ENCODE measurements at places on chromosomes 7 and 10.

DNA sequence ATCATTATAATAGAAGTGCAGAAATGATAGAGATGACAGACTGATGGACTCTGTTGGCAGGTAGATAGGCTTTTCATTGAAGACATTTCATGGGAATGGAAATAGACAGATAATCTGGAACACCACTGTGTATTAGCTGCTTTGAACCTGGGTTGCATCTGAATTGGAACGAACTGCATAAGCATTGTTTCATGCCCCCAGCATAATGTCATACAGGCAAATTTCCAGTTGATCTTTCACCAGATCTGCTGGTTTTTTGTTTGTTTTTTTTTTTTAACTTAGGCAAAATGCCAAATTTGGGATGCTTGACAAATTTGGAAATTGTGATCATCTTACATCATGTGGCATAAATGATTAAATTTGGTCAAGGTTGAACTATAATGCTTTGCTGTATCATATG is 172.1 kb upstream of the AOAH start:
- DNase-seq: no peak

GRCh38 chr10:101135141-101136006 is 4.3 kb downstream of the TLX1 start:
- DNase-seq: no peak

DNA sequence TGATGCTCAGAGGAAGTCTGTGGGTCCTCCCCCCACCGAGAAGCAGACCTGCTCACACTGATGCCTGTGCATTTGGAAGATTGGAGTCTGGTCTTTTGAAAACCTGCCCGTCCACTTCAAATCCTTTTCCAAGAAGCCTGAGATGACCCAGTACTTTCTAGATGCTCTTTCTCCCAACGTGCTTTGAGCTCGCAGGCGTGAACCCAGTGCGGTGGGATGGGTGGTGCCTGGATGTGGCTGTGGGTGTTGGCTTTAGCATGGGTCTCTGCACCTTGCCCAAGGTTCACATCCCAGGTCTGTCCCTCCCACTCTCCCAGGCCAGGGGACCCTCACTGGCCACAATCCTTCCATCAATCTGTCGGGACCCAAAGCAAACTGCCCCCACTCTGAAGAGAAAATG is 170.2 kb downstream of the ADARB2 start:
- no peak for DNase-seq

GRCh38 chr10:13945390-13946208 is 358.8 kb downstream of the PRPF18 start:
- no peak for DNase-seq

- DNase-seq: no peak
Observed at GRCh38 chr7:88668591-88668990, 90.9 kb upstream of the ZNF804B start.

DNA sequence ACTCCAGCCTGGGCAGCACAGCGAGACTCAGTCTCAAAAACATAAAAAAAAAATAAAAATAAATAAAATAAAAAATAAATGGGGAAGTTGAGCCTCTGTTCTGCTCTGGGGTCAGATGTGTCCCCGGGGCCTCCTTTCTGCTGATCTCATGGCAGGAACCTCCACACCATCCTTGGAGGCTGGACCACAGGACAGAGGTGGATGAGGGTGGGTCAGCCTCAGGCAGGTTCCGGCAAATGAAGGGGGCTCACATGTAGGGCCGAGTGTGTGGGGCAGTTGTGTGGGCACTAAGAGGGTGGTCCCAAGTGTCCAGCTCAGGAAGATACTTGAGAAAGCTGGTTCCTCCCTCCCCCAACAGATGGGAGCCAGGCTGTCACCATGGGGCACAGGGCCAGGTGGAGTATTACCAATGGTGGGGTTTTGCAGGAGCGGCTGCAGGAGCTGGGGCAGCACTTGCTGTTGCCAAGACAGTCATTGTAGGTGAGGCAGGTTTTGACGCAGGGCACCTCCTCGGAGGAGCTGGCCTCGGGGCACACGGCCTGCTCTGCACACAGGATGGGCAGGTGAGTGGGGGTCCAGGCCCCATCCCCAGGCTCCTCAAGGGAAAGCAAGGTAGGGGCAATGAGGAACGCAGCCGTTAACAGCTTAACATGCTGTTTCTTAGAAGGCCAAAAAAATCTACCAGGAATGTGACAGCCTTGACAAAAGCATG is 13.9 kb upstream of the TBRG4 start:
- no peak for DNase-seq

- no peak for DNase-seq
Observed at GRCh38 chr7:49425277-49425818, 348.1 kb upstream of the VWC2 start.

DNA sequence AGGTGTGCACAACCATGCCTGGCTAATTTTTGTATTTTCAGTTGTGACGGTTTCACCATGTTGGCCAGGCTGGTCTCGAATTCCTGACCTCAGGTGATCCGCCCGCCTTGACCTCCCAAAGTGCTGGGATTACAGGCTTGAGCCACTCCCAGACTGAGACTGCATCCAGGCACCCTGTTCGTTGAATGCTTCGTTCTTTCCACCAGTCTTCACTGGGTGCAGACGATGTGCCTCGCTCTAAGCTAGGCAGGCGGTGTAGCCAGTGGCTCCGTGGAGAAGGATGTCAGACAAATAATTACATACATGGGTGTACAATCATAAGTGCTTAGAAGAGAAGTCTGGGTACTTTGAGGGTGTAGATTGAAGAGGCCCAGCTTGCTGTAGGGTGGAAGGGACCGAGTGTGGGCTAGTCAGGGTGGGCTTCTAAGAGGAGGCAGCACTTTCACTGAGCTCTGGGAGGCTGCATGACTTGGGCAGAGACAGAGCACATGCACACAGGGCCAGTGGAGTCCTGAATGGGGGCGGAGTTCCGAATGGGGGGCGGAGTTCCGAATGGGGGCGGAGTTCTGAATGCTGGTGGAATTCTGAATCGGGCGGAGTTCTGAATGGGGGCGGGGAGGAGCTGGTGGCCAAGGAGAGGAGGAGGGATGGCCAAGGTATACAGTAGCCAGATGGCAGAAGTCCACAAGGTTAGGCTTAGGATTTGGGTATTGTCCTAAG is 74.3 kb downstream of the COL26A1 start:
- DNase-seq: no peak

DNA sequence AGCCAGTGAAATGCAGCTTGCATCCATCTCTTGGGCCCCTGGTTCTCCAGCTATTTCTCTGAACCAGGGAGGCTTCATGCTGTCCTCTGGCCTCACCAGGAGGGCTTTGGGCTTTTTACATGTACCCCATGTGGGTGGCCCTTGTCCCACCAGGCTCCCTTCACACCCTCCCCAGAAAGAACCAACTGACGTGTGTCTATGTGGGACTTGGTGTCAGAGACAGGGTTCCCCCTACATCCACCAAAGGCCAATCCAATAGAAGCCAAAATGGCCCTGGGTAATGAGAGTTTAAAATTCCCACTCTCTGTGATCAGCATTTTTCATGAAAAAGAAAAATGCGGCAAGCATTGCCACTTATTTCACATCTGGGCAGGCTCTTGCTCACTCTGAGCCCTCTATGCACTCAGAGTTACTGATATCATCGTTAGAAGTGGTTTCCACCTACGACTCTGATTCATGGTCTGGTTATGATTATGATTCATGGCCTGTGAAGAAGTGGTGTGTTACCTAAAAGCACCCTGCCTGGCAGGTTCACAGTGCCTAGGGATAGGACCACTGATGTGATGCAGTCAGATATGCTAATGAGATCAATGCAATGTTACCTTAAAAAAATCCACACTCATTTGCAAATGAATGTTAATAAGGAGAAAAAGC is 133.5 kb downstream of the BUB3 start:
- DNase-seq: no peak

- DNase-seq: peak; percentile 63
Observed at GRCh38 chr7:44921607-44922350, 36.4 kb upstream of the PURB start.

DNA sequence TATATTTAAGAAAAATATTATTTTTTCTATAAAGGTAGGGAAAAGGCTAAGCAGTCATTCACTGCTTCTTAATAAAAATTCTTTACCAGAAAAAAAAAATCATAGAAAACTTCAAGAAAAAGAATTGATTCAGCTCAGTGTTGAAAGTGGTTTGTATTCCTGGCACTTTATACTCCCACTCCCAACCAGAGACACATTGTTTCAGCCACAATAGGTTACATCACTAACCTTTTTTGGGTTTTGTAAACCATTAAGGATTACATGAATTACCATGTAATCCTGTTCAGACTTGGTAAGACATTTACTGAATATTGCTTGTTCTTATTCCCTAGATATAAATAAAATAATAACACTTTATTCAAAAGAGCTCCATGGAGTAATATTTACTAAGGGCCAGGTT is 46.6 kb downstream of the MINPP1 start:
- DNase-seq: no peak

- DNase-seq: no peak
Observed at GRCh38 chr10:97385565-97385964, 15.6 kb downstream of the RRP12 start.

GRCh38 chr10:129055986-129056385 is 411.1 kb upstream of the MGMT start:
- no peak for DNase-seq

- no peak for DNase-seq
Observed at GRCh38 chr10:33482486-33482885, 148.0 kb upstream of the NRP1 start.

DNA sequence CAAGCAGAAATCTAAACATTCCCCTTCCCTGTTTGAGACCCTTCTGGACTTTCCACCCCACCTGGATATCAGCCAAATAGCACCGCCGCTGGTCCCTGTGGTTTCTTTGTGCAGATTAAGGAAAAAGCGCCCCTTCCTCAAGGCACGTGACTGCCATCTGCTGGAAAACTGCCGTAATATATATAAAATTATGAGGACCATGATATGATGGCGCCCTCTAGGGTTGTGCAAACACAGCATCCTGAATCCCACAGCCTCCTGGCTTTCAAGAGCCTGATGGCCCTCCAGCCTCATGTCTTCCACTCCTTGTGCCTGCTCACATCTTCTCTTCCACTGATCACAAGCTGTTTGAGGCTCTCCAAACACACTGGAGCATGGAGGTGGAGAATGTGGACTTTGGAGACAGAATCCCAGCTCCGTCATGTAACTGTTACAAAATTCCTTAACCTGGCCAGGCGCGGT is 121.3 kb downstream of the MYL10 start:
- no peak for DNase-seq

DNA sequence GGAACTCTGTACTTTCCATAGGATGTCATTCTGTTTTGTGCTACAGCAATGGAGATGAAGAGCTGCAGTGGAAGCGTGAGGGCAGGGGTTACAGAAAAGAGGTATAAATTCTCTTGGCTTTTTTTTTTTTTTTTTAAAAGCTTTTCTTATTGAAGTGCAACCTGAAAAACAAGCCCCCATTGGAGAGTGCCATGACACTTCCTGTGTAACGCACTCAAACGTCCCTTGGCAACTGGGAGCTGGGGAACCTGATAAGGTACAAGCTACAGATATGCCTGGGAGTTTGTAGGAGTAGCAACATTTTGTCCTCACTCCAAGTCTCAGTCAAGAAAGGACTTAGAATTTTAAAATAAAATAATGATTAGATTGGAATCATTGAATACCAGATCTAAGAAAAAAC is 512.1 kb downstream of the RPS24 start:
- no peak for DNase-seq

GRCh38 chr10:122454071-122454470 is 382 bp upstream of the ARMS2 start:
- DNase-seq: no peak

DNA sequence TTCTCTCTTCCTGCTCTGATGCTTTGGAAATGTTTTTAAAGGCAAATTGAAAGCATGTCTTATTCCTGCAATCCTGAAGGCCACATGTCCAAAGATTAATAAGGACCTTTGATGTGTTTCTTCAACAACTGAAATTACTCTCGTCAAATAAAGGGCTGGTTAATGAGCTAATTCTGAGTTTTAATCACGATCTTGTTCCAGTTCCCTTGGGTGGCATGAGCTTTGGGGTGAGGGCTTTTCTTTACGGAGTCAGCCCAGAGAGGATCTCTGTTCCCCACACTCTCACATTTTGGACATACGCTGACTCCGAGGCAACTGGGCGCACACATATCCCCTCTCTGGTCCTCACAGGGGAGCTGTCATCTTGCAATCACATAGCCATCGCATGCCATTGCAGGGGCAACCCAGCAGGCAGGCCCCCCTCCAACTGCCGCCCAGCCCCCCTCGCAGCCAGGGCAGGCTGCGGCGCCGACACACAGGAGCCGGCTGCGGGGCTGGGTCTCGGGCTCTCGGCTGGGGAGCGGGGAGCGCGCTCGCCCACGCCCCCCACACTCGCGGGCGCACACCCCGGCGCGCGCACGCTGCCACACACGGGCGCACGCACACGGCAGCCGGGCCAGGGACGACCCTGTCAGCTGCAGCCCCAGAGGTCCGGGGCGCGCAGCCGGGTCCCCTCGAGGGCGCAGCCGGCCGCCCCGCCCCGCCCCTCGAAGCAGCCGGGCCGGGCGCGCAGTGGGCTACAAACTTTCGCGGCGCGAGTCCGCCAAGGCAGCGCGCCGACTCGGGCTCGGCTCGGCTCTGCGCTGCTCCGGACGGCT is at the start of gene GDF10:
TSS of gene GDF10 (plus strand) at position 587 of the 818 bp plus-strand sequence. CDS start 455 bp downstream, outside the sequence.
- DNase-seq: no peak

DNA sequence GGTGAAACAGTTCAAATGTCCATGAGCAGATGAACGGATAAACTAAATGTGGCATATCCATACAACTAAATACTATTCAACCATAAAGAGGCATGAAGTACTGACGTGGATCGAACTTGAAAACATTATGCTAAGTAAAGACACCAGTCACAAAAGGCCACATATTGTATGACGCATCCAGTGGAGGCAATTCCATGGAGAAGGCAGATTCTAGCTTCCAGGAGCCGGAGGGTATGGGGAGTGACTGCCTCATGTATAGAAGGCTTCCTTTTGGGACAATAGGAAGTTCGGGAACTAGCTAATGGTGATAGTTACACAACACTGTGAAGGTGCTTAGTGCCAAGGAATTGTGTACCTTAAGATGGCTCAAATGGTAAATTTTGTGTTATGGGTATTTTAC is 98.4 kb downstream of the VIPR2 start:
- DNase-seq: no peak
